ENCODE measurements at places on chromosomes 13 and 19. TPM values are rescaled to one million over a fixed set of nuclear protein-coding genes. Genes with fewer than 3 reads are reported as not detected.

Gene SPACA6
- 5.3 TPM for total RNA-seq

GRCh38 chr19:2429917-2430535, 2.6 kb upstream of the TIMM13 start:
- no peak for DNase-seq

DNA sequence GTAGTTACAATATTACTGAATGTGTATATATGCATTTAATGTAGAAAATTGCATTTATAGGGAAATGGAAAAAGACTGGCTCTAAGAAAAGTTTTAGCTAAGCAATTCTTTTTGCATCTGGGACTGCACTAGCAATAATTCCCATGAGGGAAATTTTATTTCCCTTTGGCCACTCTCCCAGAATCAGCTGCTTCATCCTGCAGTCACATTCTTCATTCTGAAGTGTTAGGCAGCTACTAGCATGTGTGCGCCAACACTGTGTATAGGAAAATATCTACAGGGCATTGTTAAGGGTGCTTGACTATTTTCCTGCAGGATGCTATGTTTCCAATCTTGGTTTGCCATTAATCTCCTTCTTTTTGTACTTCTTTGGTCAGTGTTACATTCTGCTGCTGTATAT, 312.8 kb upstream of the PCDH20 start:
- DNase-seq = peak; percentile 85

GRCh38 chr19:2064788-2065524, 13.9 kb upstream of the MKNK2 start:
- no peak for DNase-seq
